Naive B cell (primary cell): ENCODE measurements at places on chromosomes 3 and 15.

GRCh38 chr3:53195602-53196574 is 34.9 kb downstream of the PRKCD start:
- peak; percentile 64 for DNase-seq

DNA sequence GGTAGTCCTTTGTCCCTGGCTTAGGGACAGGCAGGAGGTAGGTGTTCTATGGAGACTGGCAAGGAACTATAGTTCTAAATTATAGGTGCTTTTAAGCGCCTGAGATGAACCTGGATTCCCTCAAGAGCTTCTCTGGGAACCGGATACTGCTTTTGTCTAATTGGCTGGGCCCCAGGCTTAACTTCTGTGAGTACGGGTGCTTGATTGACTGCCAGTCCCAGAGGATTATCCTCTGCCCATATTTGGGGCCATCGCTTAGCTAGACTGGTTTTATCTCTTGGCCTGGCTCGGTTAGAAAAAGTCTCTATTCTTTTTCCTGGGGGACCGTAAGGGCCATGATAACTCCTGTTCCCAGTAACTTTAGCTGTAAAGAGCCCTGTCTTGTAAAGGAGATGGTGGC is 339.1 kb downstream of the KCNH8 start:
- no peak for DNase-seq

DNA sequence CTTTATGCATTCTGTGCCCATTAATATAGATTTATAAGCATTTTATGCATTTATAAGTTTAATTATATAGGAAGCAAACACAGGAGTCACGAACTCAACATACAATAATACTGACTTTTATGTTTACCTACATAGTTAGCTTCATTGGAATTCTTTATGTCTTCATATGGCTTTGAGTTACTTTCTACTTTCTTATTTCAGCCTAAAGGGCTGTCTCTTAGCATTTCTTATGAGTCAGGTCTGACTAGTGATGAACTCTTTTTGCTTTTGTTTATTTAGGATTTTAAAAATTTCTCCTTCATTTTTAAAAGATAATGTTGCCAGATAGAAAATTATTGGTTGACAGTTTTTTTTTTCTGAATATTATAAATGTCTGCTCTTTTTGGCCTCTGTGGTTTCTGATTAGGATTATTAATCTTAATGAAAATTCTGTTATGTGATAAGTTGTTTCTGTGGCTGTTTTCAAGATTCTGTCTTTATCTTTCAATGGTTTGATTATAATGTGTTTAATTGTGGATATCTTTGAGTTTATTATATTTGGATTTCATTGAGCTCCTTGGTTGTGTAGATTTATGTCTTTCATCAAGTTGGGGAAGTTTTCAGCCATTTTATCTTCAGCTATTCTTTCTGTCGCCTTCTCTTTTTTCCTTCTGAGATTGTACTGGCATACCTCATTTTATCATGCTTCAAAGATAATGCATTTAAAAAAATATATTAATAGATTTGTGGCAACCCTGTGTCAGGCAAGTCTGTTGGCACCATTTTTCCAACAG is 54.3 kb downstream of the ATP2C1 start:
- no peak for DNase-seq

DNA sequence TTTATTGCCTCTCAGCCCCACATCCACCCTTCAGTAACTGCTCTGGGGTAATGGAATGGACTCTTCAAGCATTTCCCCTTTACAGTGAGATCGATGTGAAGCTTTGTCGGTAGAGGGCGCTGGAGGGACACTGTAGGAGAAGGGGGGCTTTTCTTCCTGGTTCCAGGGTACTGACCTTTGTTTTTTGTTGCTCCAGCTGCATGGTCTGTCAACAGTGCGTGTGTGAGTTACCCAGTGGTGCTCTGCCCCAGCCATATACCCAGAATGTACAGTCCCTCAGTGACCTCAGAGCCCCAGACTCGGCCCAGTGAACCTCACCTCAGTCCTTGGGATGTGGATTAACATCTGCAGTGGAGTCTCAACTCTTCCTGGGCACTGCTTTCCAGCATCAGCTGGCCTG is 180.3 kb upstream of the TSC22D2 start:
- DNase-seq = no peak

DNA sequence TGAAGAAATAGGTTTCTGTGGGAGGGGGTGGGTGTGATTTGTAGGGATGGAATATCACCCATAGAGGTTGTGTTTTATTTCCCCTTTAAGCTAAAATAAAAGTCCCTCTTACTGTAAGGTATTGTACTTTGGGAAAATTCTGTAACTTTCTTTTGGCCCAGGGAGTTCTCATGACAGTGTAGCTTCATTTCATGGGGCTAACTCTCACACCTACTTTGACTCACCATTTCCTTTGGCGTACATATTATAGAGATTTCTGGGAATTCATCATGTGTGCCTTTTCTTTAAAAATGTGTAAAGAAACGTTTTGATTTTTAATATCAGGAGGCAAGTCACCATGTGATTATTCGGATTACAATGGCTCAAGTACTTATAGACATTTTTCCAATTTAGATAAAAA is 477.7 kb upstream of the CFAP20DC start:
- DNase-seq = no peak

- no peak for DNase-seq
Measured at GRCh38 chr3:99409961-99410360, 228.4 kb upstream of the COL8A1 start.

- DNase-seq = no peak
Measured at GRCh38 chr3:95939235-95939809, 875.1 kb upstream of the EPHA6 start.

- DNase-seq = no peak
Measured at GRCh38 chr15:89141885-89142284, 53.6 kb downstream of the ABHD2 start.

GRCh38 chr3:138467931-138468330 is 33.5 kb downstream of the ESYT3 start:
- no peak for DNase-seq

- DNase-seq = no peak
Measured at GRCh38 chr3:26838026-26838425, 215.5 kb downstream of the LRRC3B start.

- no peak for DNase-seq
Measured at GRCh38 chr3:32948625-32949445, 2.6 kb upstream of the CCR4 start.

DNA sequence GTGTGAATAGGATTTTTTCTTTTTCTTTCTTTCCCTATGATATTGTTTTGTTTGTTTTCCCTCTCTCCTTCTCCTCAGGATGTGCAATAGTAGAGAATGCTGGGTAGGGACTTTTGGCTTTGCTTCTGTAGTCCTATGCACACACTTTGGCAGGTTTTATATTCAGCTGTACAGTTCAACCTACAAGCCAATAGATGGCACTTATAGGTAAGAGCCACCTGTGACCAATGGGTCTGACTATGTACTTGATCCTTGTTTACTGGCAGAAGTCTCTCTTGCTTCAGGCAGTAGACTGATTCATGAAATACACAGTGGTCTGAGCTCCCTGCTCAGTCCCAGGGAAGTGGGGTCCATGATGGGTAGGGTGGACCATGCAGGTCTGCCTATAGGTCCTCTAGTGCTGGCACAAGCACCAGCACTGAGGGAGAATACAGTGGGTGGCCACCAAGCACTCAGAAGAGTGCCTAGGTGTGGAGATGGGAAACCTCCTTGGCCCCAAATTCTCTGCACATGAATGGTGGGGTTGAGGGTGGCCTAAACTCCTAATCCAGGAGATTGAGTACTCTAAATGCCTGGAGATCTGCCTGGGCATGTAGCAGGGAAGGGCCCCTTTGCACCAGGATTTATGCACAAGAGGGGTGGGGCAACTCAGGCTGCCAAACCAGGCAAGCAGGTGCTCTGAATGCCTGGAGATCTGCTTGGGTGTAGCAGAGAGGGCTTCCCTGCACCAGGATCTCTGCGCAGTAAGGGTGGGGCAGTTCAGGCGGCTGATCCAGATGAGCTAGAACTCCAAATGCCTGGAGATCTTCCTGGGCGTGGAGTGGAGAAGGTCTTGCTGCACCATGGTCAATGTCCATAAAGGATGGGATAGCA is 176.1 kb downstream of the DOCK3 start:
- DNase-seq = no peak

DNA sequence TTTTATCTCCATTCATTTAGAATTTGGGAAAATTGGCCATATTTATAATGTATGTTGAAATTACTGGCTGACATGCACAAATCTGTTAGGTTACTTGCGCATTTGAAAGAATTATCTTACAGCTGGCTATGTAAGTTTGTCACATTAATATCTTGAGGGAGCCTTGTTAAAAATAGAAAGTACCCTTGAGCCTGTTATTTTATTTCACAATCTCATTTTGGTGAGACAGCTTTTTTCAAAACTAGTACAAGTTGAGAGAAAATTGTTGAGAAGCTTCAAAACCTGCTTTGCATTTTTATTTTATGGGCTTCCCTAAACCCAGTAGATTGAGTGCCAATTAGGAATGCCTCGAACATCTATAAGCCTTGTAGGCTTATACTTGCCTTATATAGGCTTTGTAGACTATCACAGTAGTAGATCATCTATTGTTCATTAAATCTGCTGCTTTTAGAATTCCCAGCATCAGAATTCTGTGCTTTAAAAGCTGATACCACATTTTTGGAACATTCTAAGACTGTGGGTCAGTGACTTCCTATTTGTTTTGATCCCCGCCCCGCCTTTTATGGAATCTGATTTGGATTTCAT is 6.3 kb downstream of the IDH3A start:
- no peak for DNase-seq

DNA sequence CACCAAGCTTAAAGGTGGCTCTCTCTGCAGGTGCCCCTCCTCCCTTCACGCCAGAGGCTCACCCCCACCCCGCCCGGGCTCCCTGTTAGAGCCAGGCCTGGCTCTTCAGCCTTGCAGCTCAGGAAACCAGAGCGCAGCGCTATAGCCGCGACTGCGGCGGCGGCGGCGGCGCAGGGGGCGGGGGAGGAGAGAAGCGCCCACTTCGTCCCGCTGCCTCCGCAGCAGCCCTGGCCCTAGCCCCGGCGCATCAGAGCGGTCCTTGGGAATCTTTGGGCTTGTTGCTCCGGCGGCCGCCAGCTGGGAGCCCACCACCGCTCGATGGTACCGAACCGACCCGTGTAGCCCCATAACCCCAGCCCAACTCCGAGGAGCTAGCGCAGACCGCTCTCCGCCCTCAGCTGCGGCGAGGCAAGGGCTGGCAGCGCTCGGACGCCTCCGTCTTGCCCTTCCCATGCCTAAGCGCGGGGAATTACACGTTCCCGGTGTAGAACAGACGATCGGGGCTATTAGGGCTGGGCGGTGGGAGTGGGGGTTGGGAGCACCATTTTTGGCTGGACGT is 1.2 kb downstream of the RASGRF1 start:
- DNase-seq = no peak

DNA sequence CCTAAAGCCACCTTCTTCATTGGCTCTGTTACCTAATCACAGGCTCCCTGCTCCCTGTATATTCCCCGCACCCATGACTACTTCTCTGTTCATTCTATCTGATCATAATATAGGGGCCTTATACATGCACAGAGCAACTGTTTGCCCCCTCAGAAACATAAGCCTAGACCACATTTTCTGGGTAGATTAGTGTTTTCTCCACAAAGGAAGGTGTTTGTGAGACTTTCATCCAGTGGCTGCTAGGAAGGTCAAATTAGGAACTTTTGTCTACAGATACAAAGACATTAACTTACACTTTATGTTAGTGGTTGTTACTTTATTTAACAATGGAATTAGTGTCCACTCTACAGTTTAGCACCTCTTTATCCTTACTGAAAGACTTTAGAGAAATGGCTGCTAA is 174.9 kb downstream of the GHSR start:
- DNase-seq = no peak

GRCh38 chr15:89131731-89132130 is 43.5 kb downstream of the ABHD2 start:
- DNase-seq = no peak

DNA sequence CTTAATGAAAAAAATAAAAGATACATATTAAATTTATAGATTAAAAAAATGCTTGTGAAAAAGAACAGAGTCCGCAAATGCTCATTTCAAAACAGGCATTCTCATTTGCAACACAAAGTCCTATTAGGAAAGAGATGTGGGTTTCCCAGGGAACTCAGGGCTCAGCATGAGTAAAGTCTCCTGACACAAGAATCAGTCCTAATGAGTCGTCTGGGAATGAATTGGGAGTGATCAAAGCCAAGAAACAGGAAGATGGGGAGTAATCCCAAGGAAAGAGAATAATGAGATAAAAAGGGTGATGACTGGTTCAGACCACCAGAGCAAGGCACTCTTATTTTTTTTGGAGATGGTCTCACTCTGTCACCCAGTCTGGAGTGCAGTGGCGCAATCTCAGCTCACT is 443.7 kb downstream of the NR2F2 start:
- no peak for DNase-seq

GRCh38 chr3:133851931-133852330 is 43.8 kb downstream of the RAB6B start:
- no peak for DNase-seq

- DNase-seq = no peak
Measured at GRCh38 chr15:79083154-79083553, 7.4 kb downstream of the RASGRF1 start.

DNA sequence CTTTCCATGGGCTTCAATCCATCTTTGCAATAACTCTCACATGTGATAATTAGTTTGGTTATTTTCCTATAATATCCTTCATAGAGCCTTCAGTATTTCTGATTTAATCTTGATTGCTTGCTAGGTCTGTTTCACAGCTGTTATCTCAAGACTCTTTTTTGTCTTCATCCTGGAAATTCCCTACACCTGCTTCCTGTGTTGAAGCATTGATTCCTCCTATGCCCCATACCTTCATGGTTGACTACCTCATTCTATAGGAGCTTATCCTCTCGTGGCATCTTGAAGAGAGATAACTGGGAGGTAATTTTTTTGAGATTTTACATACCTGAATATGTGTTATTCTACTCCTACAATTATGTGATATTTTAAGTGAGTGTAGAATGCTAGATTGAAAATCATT is 26.7 kb downstream of the PIK3CA start:
- DNase-seq = no peak

GRCh38 chr15:80252121-80252518 is at the start of gene CTXND1:
TSS of gene CTXND1 (minus strand) at chr15:80252213. CDS start at chr15:80201949, 50,264 bp downstream.
- DNase-seq = no peak

GRCh38 chr15:23690450-23690852 is 3.3 kb upstream of the NDN start:
- no peak for DNase-seq

GRCh38 chr15:93017526-93017925 is 71.5 kb downstream of the RGMA start:
- no peak for DNase-seq

DNA sequence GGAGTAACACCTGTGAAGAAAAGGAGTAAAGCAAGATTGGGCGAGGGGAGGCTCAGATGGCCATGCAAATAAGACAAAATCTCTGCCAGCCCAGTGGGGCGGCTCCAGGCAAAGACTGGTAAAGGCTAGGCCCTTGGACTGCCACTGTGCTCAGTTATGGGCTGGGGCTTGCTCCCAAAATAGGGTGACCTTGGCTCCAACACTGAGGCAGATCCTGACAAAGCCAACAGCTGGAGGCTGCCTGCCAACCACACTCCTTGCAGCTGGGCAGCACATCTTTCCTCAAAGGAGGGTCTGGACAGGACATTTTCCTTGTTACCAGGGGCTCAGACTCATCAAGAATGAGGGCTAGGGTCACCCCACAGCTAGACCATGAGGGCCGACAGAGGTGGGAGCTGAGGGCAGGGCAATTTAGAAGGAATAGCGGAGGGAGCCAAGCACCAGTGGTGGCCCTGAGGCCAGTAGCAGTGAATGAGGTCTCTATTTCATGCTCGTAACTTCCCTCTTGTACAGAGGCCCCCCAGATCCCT is 86.1 kb downstream of the CHRD start:
- DNase-seq = no peak
